ENCODE measurements at places on chromosomes 4 and X.

GRCh38 chrX:150465326-150465725 lies 102.2 kb downstream of the MAMLD1 start:
- DNase-seq, result no peak

DNA sequence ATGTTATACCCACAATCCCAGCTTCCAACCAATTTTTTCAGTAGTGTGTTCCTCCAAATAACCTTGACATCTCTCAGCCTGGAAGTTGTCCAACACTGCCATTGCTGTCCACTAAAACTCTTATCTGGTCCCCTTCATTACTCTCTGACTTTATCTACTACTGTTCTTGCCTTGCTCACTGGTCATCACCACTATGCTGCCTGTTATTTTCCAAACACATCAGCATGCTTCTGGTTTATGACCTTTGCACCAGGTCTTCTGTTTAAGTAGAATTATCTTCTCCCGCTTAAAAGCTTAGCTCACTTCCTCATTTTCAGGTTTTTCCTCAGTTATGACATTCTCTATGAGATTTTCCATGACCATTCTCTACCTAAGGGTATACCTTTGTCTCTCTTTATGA lies 5.5 kb downstream of the ELMOD2 start:
- no peak for DNase-seq

GRCh38 chr4:183765251-183765911 lies 106.3 kb downstream of the TRAPPC11 start:
- no peak for DNase-seq

DNA sequence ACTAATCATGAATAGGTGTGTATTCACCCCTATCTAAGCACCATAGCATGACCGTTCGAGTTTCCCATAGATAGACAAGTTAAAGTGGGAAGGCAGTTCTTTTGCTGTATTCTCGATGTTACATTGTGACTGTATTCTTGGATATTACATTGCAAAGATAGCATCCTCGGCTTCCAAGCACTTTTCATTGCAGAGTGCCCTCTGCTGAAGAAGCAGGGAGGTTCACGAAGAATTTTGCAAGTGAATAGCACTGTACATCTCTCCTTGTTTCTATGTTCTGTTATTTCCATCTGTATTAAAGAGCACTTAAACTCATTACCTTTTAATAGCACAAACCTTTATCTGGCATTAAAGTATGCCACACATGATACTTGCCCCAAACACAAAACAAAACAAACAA lies 426.7 kb upstream of the ARX start:
- no peak for DNase-seq

GRCh38 chr4:1205586-1206298 lies 33.4 kb upstream of the SPON2 start:
- DNase-seq, result no peak

DNA sequence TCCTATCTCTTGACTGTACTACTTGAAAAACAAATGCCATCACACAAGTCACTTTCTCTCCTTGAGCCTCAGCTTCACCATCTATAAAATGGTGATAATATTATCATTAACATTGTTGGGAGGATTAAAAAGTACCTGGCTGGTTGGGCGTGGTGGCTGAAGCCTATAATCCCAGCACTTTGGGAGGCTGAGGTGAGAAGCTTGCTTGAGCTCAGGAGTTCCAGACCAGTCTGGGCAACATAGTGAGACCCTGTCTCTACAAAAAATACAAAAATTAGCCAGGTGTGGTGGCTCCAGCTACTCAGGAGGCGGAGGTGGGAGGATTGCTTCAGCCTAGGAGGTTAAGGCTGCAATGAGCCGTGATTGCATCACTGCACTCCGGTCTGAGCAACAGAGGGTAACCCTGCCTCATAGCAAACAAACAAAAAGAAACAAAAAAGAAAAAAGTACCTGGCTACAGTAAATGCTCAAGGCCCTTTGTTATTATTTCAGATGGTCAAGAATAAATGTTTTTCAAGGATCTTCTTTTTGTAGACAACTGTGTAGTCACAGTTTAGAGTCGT lies 120.3 kb downstream of the CHRNA9 start:
- no peak for DNase-seq

DNA sequence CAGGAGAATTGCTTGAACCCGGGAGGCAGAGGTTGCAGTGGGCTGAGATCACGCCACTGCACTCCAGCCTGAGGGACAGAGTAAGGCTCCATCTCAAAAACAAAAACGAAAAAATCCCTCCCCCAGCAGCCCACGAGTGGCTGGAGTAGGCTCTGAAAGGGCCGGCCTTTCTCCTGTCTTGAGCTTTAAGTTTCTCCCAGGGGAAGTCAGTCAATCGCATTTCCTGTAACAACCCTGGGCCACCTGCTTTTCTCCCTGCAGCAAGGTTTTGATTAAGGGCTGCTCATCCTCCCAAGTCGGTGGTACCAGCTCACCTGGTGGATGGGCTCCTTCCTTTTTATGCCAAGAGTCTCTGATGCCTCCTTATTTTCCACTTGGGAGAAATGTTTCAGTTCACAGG lies 2.0 kb upstream of the NYX start:
- DNase-seq, result no peak
